ENCODE measurements at places on chromosomes 3 and 15.

DNA sequence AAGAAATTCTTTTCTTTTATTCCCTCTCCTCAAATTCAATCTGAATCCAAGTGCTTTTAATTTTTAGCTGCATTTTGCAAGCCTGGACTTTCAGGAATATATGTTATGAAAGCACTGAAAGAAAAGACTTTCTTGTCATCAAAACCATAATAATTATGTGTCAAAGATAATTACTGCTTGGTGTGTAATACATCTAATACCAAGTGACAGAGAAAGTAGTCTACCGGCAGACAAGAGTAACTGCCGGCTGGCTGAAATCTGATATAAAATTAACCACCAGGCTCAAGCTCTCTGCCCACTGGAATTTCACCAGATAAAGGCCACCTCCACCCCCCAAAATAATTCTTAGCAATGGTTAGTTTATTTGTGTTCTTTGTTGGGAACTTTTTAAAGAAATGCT is 220.9 kb upstream of the CDIN1 start:
- DNase-seq, result no peak

DNA sequence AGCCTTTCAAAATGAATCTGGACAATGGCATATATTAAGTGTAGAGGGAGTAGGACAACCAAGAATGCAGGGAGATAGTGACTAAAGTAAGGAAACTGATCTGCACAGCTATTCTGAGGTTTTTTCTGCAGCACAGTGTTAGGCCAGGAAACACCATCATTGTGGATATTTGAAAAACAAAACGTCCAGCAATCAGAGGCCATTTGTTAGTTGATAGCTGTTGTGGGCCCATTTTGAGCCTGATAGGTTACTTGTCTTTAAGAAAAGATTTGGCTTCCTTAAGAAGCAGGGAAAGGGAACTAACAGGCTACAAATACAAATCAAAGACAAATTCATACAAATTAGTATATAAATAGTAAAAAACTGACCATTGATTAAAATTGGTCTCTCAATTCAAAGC is 375.8 kb upstream of the ARL6 start:
- DNase-seq, result no peak

- no peak for DNase-seq
Measured at GRCh38 chr3:112471596-112472325, 27.5 kb downstream of the BTLA start.

GRCh38 chr3:11719406-11720303 is 75.9 kb upstream of the VGLL4 start:
- peak; percentile 43 for DNase-seq

DNA sequence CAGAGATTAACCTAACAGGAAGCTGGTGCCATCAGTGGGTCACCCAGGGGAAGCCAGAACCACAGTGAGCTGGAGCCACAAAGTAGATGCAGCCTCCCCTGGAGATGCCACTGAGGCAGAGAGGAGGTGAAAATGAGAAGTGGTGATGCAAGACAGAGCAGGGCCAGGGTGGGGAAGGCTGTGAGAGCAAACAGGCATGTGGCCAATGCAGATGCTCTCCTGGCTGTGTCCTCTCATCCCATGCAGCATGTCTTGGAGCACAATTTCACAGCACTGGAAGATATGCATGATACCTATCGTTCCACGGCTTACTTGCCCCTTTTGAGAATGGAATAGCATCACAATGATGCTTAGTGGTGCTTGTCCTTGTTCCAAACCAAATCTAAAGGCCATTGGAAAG is 126.3 kb downstream of the ABHD5 start:
- DNase-seq, result no peak
